H1 (cell line): ENCODE measurements at places on chromosomes 3 and 15.

GRCh38 chr3:99915906-99916432 is 98.3 kb downstream of the CMSS1 start:
- DNase-seq, result no peak

DNA sequence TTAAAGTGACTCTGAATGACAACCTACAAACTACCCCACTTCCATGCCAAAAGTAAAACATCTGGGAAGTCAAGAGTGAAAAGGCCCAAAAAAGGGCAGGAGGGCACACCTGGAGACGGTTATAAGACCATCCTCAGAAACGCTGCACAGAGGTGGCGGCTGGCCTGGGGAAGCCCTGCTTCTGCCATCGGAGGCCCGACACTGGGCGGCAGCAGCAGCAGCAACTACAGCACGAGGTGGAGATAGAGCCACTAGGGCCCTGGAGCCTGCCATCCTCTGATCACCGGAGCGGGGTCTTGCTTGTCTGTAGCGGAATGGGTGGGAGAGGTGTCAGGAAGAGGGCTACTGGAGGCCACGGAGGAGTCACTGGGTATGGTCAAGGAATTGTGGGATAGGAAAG is 283.3 kb downstream of the ADAMTS17 start:
- DNase-seq, result no peak

DNA sequence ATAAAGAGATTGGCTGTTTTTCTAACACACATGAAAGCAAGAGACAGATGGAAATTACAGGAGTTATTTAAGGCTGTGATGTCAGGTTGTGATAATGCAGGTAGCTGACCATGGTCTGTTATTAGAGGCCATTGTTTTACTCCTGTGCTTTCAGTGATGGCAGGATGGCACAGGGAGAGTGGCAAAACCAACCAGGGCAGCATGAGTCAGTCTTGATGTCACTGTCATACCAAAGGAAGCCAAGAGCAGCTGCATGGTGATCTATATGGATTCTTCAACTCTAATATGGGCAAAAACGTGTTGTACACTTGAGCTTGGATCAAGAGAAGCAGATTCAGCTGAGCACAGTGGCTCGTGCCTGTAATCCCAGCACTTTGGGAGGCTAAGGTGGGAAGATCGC is 91.8 kb upstream of the LMOD3 start:
- no peak for DNase-seq

- no peak for DNase-seq
Observed at GRCh38 chr3:178152031-178152806, 384.0 kb upstream of the KCNMB2 start.

- no peak for DNase-seq
Observed at GRCh38 chr15:44530653-44531052, 6.3 kb upstream of the EIF3J start.

DNA sequence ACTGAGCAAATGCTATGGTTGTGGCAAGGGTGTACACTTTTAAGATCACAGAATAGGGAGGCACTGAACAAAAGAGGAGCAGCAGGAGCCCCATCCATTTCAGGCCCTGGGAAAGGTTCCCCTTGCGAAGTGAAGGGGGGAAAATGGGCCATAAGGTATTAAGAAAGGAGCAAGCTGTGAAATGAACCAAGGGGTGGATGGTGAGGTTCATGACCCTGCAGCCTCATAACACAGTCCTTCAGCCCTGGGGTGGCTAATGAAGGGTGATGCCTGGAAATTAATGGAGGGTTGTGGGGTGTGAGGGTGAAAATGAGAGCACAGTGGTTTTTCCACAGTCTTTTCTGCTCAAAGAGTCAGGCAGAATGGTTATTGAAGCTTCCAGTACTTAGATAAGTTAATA is 150.1 kb downstream of the PDZRN3 start:
- no peak for DNase-seq

DNA sequence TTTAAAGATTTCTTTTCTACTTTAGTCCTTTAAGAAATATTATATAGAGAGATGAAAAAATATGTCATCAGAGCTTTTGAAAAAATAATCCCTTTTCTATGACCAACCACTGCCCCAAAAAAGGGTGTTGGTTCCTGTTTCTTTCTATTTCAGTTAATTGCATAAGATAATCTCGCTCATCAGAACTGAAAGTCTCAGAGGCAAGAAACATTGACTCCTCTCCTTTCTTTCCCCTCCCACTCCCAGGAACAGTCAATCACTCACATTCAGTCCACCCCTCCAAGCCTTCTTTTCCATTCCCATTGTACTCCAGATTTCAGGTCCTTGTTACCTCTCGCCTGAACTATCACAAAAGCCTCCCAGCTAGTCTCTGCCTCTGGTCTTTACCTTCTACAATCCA is 153.7 kb upstream of the ABI3BP start:
- DNase-seq, result no peak

DNA sequence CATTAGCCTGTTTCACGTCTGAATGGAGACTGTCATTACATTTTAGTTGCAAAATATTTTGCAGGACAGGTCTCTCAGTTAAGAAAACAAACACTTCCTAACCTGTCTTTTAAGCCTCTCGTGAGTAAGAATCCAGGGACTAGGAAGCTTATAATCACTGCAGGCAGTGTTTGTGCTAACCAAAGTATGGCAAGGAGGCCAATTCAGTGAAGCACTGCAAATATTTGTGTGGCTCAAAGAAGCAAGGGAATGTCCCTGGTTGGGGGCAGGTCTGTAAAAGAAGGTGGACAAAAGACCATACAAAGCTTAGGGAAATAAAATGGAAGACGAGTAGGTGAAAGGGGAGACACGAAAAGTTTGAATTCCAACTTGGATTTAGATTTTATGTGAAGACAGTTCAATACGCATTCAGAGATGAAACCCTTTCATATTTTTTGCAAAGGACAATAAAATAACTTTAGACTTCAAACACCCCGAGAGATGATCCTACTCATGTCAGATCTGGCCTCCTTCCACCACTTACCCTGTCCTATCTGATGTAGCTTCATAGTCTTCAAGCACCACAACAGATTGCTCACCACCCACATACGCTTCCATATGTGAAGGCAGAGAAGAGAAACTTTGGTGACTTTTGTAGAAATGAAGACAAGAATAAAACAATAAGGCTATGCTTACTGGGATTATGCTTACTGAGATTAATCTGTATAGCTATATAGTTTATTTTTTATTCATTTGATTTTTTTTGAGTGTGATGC is 240.9 kb downstream of the TUSC7 start:
- no peak for DNase-seq
